ENCODE measurements at places on chromosomes 5 and 9.

GRCh38 chr5:102713682-102714231, 41.3 kb upstream of the PAM start:
- DNase-seq, result no peak

- DNase-seq, result no peak
These were observed 141.9 kb downstream of the SPATA31D1 start for GRCh38 chr9:82130331-82131042.

GRCh38 chr9:137150617-137151457, 11.9 kb downstream of the GRIN1 start:
- no peak for DNase-seq

DNA sequence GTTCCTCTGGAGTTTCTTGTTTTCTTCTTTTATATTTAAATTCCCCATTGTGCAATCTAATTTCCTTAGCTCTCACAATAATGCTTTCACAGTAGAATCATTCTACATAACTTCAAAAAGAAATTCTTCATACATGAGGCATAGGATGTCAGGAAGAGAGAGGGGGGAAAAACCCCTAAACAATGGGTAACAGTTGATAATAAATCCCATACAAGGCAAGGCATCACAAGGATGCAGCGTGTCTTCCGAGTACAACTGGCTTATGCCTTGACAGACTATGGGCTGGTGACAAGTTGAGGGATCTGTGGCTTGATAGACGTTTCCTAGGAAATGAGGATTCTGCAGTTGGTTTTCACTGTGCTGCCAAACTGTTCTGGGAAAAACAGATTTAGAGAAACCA, 247.4 kb downstream of the ARL15 start:
- DNase-seq, result peak; percentile 23

DNA sequence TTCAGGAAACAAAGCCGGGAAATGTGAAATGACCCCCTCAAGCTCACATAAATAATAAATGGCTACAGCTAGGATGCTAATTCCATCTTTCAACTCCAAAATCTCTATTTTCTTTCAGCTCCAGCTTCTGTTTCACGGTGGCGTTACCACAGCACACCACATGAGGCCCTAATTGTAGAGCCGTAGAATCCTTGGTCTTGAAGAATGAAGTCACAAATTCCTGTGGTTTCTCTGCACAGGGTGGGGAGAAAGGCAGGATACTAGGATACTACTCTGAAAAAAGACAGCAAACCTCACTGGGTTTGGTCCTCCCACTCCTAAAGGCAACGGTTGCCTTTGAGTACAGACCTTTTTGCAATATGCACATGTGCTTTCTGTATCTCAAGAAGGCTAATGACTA, 13.9 kb upstream of the RARS1 start:
- DNase-seq, result peak; percentile 83

DNA sequence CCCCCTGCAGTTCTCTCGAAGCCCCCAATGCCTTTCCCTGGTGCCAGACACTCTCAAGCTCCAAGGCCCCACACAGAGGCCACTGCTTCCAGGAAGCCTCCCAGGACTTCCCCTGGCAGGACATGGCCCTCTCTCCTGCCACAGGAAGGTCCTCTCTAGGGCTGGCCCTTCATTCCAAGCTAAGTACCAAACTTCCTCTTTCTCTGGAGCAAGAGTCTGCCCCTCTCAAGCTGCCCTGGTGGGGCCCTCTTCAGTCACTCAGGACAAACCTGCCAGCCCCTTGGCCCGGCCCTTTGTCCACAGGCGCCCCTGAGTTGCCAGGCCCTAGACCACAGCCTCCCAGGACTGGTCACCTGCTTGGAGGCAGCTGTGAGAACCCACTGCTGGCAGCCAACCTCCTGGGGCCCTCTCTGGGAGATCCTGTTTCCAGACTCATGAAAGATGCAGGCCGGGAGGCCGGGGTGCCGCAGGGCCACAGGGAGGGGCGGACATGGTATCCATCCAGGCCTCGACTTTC, 6.6 kb downstream of the NINJ1 start:
- peak; percentile 53 for DNase-seq

GRCh38 chr5:123439709-123440108, 16.5 kb upstream of the CEP120 start:
- DNase-seq, result peak; percentile 17

- peak; percentile 49 for DNase-seq
These were observed 27.3 kb upstream of the TRIM14 start for GRCh38 chr9:98146101-98146991.
